ENCODE measurements at places on chromosomes 3 and 15. TPM values are rescaled to one million over a fixed set of nuclear protein-coding genes. Genes with fewer than 3 reads are reported as not detected.

Gene PPM1M
- 48.3 TPM for total RNA-seq

Gene CCDC80
- not detected for total RNA-seq

GRCh38 chr3:170603770-170604510 lies 18.1 kb upstream of the SLC7A14 start:
- no peak for DNase-seq

Gene FGF12
- total RNA-seq, result not detected

- DNase-seq, result no peak
These were observed 406.9 kb downstream of the NR2F2 start for GRCh38 chr15:96737408-96737807.

GRCh38 chr3:57805674-57806073 lies 49.6 kb downstream of the SLMAP start:
- no peak for DNase-seq

Data from activated CD4-positive, alpha-beta T cell treated with anti-CD3 and anti-CD28 coated beads, Interleukin-2, amount 10 ng/mL, durations not matched to agents 24 days and 14 days (primary cell).